HL-60 (cell line): ENCODE measurements at places on chromosomes 6 and 20.
A peak's percentile ranks its signal among the peaks of the same experiment; 100 is the strongest.

DNA sequence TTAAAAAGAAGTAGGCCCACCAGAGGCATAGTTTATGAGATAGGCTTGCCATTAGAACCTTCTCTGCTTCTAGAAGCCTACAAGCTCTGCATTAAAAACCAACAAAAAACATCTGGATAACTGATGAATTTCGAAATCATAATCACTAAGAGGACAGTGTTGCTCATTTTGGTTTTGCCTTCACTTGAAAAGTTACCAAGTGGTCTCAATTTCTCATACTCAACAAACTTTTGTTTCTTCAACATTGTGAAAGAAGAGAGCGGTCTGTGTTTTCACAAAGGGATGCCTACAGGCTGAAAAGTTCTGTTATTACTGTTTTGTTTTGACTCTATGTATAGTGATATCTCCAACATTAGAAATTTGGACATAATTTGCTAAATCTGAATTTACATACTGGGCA lies 98.9 kb downstream of the PDSS2 start:
- no peak for DNase-seq

DNA sequence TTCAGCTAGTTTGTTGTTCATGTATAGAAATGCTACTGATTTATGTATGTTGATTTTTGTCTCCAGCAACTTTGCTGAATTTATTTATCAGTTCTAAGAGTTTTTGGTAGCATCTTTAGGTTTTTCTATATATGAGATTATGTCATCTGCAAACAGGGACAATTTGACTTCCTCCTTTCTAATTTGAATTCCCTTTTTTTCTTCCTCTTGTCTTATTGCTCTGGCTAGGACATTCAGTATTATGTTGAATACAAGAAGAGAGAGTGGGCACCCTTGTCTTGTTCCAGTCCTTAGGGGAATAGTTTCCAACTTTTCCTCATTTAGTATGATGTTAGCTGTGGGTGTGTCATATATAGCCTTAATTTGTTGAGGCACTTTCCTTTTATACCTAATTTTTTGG lies 58.2 kb downstream of the CDH26 start:
- DNase-seq: no peak

DNA sequence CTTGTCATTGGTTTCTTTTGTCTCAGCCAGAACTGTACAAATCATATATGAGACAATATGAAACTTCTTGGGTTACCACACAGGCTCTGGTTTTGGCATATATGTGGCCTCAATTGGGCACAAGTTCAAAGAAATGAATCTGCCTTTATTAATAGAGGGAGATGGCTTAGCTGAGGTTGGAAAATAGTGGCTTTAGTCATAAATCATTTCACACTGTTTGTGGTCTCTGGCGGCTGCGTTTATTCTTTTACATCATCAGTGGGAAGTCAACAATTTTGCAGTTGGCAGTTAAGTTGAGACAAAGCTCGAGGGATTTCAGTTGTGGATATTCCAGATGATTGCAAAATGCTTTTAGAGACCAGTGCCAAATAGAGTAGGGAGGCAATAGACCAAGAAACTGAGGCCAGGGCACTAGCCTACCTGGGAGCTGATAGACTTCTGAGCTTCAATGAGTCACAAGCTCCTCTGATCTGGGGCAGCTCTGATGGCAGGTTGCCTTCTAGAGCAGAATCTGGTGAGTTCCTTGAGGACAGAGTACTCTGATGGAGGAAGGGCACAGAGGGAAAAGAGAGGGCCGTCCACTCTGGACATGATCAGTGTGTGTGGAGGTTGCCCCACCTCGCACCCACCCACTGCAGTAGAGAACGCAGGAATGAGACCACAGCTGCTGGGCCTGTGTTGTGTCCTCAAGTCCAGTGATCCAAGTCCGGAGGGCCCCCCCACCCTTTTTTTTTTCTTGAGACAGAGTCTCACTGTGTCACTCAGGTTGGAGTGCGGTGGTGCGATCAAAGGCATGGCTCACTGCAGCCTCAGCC lies 73.5 kb downstream of the ARMC2 start:
- DNase-seq: no peak

GRCh38 chr6:9205645-9206044 lies 770.3 kb upstream of the SLC35B3 start:
- DNase-seq: no peak

DNA sequence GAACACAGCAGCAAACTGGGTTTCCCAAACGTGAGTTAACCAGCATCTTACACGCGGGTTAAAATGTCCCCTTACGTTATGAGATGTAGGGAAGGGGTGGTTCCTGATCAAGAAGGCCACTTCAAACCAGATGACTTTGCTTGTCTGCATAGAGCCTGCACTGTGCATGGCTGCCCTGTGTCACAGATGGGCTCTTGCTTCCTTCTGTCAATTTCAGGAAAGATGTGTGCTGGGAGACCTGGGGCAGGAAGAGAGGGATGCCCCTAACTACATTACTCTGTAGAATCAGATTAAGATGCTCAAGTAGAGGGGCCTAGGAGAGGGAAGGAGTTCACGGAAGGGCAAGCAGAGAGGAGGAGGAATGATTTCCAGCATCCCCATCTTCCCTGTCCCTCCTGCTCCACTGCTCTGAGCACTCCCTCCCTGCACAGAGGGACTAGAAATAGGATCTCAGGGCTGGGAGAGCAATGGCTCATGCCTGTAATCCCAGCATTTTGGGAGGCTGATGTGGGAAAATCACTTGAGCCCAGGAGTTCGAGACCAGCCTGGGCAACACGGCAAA lies 63.5 kb upstream of the ZMYND8 start:
- no peak for DNase-seq

GRCh38 chr20:4730780-4731179 lies 9.1 kb downstream of the PRND start:
- no peak for DNase-seq

GRCh38 chr6:108502832-108503231 lies 57.9 kb upstream of the FOXO3 start:
- DNase-seq: no peak

DNA sequence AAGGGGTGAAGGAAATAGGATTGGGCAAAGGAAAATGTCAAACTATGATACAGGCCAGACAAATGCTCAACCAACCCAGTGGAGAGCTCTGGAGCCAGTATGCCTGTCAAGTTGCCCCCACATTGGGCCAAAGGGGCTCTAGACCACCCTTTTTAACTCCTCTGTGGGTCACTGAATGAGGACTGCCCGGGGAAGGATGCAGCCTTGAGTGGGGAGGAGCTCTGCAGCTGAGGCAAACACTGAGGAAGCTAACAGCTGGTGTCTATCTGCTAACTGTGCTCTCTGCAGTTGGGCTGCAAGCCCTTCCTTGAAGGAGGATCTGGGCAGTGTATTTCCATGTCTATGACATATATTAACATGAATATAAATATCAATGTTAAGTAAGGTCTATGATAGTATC lies 98.4 kb upstream of the PRSS16 start:
- no peak for DNase-seq

GRCh38 chr6:49499623-49500022 lies at the start of gene GLYATL3:
GLYATL3 (plus strand) TSS chr6:49499923; CDS start chr6:49511991, 12,068 bp downstream.
- DNase-seq: no peak

GRCh38 chr20:59443550-59443949 lies 143.1 kb downstream of the EDN3 start:
- no peak for DNase-seq

DNA sequence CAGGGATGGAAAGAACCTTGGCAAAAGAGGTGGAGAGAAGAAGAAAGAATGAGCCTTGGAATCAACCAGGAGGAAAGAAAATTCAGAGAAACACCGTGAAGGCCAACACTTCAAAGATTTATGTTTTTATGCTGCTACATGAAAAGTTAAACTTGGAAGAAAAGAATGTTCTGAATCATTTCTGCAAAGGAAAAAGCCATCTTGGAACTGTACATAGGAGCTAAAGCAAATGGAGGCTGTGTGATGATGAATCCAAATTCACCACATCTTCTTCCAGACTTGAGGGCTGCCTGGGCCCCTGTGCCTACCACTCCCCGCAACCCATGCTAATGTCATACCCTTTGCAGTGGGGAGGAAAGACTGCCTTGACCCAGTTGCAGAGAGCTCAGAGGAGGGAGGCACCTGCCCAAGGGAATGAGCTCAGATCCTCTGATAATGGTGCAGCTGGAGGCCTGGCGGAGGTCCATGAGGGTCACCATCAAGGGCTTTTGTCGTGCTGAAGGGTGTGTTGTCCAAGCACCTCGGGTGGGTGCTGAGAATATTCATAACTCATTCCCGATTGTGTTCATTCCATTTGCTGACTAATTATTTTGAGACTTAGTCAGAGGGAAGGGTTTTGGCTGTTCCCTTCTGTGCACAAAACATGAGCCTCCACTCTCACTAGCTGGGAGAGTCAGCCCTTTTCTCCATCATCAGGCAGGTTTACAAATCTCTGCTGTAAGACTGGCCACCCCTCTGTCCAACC lies 245.8 kb upstream of the JAG1 start:
- DNase-seq: no peak

DNA sequence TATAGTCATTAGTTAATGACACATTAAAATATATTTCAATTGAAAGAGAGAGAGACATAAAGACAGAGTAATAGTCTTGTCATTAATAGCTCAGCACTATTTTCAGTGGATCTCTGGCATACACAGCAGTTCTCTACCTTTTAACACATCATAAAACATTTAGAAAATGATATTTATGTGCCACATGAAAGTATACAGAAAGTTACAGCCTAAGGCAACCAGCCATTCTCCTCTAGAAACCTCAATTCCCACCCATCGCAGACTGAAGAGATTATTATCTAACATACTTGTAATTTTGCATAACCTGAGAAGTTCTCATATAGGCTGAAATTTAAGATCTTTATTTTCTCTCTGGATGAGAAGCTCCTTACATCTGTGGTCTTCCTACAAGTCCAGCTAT lies 58.7 kb upstream of the FAM83B start:
- no peak for DNase-seq

DNA sequence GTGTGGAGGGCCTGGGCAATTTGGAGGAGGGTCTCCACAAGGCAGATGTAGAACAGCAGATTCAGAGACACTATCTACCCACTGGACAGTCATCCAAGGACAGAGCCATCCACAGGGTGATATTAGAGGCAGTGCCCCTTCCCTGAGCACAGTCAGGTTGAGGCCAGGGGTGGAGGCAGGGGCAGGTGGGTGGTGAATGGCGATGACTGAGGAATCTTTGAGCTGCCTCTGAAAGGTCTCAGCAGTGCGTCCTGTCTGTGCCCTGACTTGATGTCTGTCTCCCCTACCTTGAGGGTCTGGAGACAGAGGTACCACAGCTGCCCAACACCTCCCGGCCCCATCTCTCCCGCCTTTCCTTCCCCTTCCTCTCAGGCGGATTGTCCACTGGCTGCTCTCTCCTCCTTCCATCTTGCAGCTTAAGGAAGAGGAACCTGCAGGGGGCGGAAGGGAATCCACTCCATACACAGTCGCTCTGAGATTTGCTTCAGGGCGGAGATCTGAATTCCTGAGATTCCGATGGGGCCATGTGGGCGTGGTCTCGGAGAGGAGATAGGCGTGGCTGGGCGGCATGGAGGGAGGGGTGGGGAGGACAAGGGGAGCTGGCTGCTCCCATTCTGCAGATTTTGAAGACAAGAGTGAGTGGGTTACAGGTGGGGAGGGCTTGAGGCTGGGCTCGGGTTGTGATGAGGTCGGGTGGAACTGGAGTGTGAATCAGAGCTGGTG lies 1.7 kb downstream of the MUCL3 start:
- peak; percentile 12 for DNase-seq

GRCh38 chr6:43503443-43503842 lies 6.7 kb downstream of the LRRC73 start:
- DNase-seq: no peak

- DNase-seq: no peak
Measured at GRCh38 chr6:57313711-57314471, 3.5 kb upstream of the PRIM2 start.

DNA sequence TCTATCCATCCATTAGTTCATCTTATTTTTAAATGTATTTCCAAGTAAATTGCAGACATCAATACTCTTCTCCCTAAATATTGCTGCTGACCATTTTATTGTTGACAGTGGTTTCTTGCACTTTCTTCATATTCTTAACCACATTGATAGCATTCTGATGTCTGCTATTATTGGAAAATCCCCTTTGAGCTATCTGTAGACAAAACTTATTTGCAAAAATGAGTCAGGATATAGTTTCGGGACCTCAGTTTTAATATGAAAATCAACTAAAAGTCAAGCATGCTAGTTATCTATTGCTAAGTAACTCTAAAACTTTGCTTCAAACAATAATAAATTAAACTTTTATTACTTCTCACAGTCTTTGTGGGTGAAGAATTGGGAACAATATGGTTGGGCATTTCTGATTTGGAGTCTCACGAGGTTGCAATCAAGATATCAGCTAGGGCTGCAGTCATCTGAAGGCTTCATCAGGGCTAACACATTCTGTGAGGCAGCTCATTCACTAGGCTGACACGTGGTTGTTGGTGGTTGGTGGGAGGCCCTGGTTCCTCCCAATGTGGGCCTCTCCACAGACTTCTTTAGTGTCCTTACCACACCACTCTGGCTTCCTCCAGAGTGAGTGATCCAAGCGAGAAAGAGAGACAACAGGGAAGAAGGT lies 32.7 kb downstream of the CD109 start:
- DNase-seq: peak; percentile 27
